Activated gamma-delta T cell (primary cell): ENCODE measurements at places on chromosomes 3 and 15.

GRCh38 chr3:180680097-180680430 lies 775 bp upstream of the CCDC39 start:
- no peak for DNase-seq

- DNase-seq = no peak
Observed at GRCh38 chr15:85404918-85405866, 24.8 kb downstream of the AKAP13 start.

- no peak for DNase-seq
Observed at GRCh38 chr3:147895509-147895908, 486.3 kb downstream of the ZIC1 start.

- no peak for DNase-seq
Observed at GRCh38 chr3:158711886-158712285, 20.4 kb downstream of the RARRES1 start.

DNA sequence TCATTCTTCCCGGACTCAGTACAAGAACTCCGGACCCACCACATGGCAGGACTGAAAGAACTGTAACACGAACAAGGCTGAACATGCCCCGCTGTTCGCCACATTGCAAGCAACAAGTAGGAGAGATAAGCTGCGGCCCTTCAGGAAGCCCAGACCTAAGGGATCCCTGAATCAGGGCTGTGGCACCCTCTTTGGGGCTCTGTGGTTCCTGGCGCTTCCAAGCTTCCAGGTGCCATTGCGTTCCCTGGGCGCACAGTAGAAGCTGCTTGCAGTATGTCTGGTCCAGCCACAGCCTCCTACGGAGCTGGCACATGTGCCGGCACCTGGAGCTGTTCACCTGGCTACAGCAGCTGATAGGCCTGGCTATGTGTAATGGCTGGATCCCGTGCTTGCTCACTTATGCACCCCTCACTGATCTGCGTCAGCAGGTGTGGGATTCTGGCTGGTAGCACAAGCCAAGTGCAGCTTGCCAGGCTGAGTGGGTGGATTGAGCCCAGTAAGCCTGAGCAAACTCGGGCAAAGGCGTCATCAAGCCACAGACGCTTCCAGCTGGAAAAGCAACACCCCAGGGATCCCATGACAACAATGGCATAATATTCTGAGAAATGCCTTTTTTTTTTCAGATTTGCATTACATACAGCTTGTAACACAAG lies 748.6 kb upstream of the GBE1 start:
- DNase-seq = no peak

DNA sequence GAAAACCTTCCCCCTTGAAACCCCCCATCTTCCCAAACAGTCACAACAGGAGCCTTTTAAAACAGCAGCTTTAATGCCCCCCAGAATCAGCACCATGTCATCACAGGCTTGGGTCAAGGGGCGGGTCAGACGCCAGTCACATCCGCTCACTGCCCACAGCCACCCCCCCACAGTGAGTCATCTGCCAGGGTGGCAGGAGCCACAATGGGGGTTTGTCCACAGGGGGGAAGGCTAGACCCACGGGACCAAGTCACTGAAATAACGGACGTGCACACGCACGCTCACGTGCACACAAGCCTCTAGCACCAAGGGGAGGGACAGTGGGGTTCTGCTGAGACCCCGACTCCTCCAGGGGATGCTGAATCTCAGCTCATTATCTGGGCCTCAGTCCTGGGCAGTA lies 441 bp upstream of the UCN2 start:
- no peak for DNase-seq

DNA sequence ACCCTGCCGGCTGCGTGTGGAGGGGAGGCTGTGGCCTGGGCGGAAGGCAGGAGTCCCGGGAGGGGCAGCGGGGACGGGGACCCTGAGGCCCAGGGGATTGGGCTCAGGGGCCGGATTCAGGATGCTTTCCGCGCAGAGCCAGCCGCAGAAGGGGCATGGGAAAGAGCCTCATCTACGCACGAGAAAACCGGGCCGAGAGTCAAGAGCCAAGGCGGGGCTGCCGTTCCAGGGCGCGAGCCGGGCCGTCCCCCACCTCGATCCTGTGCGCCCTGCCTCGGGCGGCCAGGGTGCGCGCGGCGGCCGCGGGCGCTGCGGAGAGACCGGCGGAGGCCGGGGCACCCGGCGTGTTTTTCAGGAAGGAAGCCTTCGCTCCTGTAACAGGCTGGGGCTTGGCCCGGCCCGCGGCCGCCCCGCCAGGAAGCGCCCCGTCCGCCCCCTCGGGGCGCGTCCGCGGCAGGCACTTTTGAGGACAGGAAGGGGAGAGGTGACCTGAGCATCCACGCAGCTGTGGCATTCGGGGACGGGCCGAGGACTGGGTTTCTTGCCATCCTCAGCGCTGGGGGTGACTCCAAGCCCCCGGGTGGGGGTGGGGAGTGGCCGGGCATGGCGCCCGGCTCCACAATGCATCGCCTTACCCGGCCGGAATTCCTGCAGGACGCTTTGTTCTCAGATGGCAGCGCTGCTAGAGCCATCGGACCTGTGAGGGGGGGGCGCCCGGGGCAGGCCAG lies 62.3 kb upstream of the GATA2 start:
- no peak for DNase-seq

- no peak for DNase-seq
Observed at GRCh38 chr3:20772869-20773268, 586.9 kb upstream of the SGO1 start.

DNA sequence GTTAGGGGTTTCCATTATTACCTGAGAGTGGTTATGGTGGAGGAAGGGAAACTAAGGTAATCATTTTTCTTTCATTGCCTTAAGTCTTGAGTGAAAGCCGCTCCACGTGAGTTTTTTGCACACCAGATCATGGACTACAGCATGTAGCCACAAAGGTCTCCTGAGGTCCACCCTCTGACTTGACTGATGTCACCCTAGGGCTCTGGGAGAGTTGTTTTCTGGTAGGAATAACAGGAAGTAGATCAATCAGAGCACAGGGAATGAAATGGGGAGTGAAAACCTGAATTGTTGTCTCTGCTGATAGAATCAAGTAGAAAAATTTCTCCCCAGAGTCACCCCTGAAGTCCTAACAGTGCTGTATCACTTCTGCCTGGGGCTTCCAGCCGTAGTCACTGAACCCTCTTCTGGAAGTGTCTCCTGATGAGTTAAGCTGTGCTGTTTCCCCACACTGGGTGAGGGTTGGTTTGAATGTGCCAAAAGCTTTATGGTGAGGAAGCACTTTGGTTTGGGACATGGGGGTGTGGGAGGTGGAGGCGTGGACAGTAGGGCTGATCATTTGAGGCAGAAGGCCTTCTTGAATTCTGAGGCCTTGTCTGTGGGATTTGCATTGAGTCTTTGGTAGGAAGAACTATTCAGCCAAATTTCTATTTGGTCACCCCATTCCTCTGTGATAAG lies 64.3 kb downstream of the SLCO3A1 start:
- DNase-seq = no peak

DNA sequence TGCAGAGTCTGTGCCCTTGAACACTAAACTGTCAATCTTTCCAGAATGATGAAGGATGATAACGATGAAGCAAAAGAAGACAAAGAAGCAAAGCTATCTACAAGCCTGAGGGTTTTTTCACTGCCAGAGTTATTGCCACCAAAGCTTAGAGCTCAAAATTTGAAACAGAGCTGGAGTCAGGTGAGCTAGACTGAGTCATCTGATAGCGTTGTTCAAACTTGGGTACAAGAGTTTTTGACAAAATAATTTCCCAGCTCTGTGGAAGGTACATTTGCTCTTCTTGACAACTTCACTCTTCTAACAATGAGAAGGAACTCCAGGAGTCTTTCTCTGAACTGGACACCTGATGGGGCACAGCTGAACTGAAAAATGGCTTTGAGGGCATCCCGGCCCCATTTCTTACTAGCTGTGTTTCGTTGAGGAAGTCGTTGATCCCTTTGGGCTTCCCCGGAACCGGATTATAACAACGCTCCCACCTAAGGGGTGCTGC lies 715 bp downstream of the MCCC1 start:
- DNase-seq = no peak

GRCh38 chr3:39362192-39362591 lies 21.0 kb upstream of the SLC25A38 start:
- DNase-seq = no peak

DNA sequence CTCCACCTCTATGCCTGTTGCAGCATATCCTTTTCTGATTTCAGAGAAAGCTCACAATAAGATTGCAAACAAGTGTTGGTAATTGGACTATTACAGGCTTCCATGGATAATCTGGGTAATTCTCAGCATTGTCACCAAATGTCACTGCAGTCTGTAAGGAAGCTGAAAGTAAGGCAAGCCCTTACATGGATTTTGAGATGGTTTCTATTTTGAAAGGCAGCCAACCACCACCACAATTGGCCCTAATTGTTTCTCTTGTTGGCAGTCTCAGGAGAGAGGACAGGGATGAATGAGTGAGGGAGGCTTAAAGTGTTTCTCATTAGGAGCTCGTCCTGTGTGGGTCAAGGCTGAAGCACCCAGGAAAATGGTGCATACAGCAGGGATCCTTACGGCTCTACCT lies 879.9 kb downstream of the TUSC7 start:
- DNase-seq = no peak

- DNase-seq = no peak
Observed at GRCh38 chr3:29427266-29428103, 146.6 kb downstream of the RBMS3 start.

DNA sequence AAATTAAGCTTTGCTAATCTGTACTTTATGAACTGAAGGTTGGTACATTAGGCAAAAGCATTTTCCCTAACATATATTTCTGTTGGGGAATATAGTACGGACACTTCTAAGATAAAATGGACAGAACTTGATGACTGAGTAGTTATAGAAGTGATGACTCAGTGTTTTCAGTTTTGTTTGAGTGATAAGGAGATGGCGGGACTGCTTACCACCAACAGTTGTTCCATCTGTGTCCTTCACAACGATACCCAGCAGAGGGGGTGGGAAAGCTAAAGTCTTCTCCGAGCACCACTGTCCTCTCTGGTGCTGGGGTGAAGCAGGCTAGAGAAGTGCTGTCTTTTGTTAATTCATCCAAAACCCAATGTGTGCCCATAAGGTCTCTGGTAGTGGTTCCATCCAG lies 195.8 kb downstream of the CD47 start:
- DNase-seq = no peak

DNA sequence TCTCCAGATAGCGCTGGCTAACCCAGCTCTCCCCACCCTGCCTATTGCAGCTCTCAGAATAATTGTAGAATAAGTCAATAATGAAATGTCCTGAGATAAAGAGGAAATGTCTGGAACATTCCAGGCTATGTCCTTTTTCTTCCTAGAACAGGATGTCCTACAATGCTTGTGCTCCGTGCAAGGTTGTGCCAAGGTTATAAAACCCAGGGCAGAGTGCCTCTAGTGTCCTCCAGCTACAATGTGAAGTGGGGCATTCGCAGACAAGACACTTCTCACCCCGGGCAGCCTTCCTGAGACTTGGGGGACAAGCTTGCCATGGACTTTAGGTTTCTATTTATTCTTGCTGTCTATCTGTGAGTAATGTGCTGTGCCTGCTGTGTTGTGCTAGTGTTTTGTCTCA lies 900.6 kb downstream of the TUSC7 start:
- no peak for DNase-seq
